ENCODE measurements at places on chromosomes 2 and 18.

DNA sequence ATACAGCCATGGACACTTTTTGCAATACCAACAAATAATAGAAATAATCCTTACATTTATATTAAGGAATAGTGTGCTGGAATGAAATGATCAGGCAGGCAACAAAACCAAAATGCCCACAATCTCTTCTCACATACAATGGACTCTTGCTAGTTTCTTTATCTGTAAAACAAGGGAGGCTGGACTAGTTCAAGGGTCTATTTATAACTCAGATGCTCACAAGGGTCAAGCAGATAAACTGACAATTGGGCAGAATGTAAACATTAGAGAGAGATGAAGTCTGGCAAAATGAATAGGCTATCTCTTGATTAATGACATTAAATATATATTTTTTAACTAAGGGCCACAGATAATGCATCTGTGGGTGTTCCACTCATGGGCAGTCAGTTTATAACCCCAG is 11.4 kb downstream of the PPIL3 start:
- H3K36me3 ChIP-seq = peaks cover 44% of the 10 kb centered on the region
- H3K4me3 ChIP-seq = no peak overlapping the region
- H3K27me3 ChIP-seq = no peaks in the 10 kb centered on the region
- H3K4me1 ChIP-seq = no peaks in the 10 kb centered on the region
- H3K27ac ChIP-seq = no peak overlapping the region

DNA sequence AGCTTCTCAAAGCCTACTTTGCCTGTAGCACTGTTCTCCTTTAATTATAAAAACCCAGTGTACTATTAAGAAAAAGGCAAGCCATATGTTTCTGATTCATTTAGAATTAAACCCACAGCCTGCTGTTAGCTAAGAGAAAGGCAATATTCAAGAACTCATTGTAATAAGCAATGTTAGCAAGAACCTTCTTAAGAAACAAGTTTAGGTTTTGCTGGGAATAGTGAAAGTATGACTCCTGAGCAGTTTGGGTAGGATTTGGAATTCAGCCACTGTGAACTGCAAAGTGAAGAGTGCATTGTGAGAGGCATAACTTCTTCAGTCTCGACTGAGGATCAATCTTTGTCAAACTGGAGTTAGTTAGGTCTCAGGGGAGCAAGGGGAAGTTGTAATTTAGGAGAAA is 206.5 kb upstream of the NT5C1B start:
- no peaks in the 10 kb centered on the region for H3K36me3 ChIP-seq
- H3K27ac ChIP-seq = no peak overlapping the region
- H3K27me3 ChIP-seq = no peaks in the 10 kb centered on the region
- H3K4me3 ChIP-seq = no peak overlapping the region
- H3K4me1 ChIP-seq = no peaks in the 10 kb centered on the region

- H3K27ac ChIP-seq = no peak overlapping the region
- H3K4me3 ChIP-seq = no peak overlapping the region
- no peaks in the 10 kb centered on the region for H3K27me3 ChIP-seq
- no peaks in the 10 kb centered on the region for H3K36me3 ChIP-seq
These were observed 6.1 kb upstream of the CCDC195 start for GRCh38 chr2:224722250-224722649.

GRCh38 chr2:11875481-11875880 is 129.0 kb downstream of the LPIN1 start:
- no peaks in the 10 kb centered on the region for H3K36me3 ChIP-seq
- H3K27ac ChIP-seq = no peak overlapping the region
- no peak for DNase-seq
- H3K4me3 ChIP-seq = no peak overlapping the region
- H3K4me1 ChIP-seq = peaks cover 3% of the 10 kb centered on the region
- no peaks in the 10 kb centered on the region for H3K27me3 ChIP-seq

GRCh38 chr2:51011254-51011653 is 20.7 kb downstream of the NRXN1 start:
- no peak for DNase-seq
- H3K27ac ChIP-seq = no peak overlapping the region
- no peak overlapping the region for H3K4me3 ChIP-seq
- peaks cover 2% of the 10 kb centered on the region for H3K4me1 ChIP-seq
- H3K36me3 ChIP-seq = no peaks in the 10 kb centered on the region

- no peak for DNase-seq
- no peaks in the 10 kb centered on the region for H3K36me3 ChIP-seq
- H3K27ac ChIP-seq = no peak overlapping the region
- no peaks in the 10 kb centered on the region for H3K4me1 ChIP-seq
- no peaks in the 10 kb centered on the region for H3K27me3 ChIP-seq
- H3K4me3 ChIP-seq = no peak overlapping the region
These were observed 175.7 kb downstream of the METTL4 start for GRCh38 chr18:2395427-2396161.

DNA sequence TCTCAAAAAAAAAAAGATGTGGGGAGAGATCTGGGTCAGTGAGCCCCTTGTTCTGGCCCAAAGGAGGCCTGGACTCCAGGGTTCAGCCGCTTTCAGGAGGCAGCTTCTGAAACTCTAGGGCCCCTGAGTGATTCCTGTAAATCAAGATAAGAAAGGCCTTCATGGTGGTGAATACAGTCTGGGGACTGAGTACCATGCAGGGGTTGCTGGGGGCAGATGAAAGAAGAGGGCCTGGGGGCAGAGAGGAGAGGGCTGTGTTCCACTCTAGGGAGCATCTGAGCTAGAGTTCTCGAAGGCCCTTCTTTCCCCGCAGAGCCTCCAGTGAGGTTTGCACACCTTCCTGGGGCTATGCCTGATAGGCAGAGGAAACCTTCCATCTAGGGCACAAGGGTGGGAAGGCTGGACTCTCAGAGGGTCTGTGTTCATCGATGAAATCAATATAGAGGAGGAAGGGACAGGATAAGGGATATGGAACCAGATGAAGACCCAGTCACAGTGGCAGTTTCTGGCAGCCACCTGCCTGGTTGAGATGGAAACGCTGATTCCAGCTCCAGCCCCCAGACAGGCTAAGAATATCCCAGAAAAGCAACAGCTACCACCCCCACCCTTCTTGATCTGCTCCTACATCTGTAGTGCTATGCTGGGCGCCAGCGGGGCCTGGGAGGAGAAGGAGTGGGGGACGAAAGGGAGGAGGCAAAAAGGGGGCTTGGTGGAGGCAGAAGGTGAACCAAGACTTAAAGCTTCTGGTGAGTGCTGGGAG is 4.7 kb upstream of the CDK5R2 start:
- H3K27me3 ChIP-seq = no peaks in the 10 kb centered on the region
- no peaks in the 10 kb centered on the region for H3K4me1 ChIP-seq
- no peaks in the 10 kb centered on the region for H3K36me3 ChIP-seq
- DNase-seq = no peak
- no peak overlapping the region for H3K4me3 ChIP-seq

- H3K4me1 ChIP-seq = no peaks in the 10 kb centered on the region
- no peak overlapping the region for H3K27ac ChIP-seq
- no peak overlapping the region for H3K4me3 ChIP-seq
- no peak for DNase-seq
- H3K27me3 ChIP-seq = no peaks in the 10 kb centered on the region
These were observed 14.3 kb upstream of the D2HGDH start for GRCh38 chr2:241720099-241720498.

DNA sequence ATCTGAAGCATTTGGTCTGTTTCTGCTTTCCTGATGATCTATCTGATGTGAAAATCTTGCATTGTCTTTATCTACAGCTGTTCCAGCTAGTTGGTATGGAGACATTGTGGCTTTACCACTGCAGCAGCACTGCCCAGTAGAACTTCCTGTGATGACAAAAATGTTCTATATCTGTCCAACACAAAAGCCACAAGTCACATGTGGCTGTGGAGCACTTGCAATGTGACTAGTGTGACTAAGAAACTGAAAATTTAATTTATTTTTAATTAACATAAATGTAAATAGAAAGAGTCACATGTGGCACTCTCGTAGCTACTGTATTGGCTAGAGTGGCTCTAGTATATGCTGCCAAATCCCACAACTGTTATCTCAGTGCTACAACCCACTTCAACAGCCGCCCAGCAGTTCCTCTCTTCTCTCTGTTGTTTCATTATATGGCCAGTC is 425.7 kb downstream of the SETBP1 start:
- H3K27ac ChIP-seq = no peak overlapping the region
- H3K4me3 ChIP-seq = no peak overlapping the region
- no peaks in the 10 kb centered on the region for H3K27me3 ChIP-seq
- H3K36me3 ChIP-seq = no peaks in the 10 kb centered on the region

DNA sequence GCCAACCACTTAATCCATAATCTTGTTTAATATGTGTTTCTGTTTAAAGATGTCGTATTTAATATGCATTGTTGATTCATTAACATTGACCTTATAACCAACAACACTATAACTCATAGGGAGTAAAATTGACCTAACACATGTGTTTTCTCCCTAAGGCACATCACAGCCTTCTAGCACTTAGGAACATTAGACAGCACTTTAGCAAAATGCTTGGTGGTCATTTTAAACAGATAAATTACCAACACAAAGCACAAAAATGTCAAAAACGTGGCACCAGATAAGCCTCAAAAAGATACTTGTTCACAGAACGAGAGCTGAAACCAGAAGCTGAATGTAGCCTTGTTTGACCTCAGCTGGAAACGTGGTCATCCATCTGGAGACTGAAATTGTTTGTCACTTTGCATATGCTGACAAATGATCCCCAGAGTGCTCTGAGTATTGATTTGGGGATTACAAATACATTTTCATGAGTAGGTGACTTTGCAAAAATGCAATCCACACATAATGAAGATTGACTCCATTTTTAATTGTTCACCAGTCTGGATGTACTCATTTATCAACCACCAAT is 139.2 kb downstream of the CCDC102B start:
- H3K4me3 ChIP-seq = no peak overlapping the region
- DNase-seq = no peak
- H3K27me3 ChIP-seq = no peaks in the 10 kb centered on the region
- H3K36me3 ChIP-seq = no peaks in the 10 kb centered on the region
- peaks cover 5% of the 10 kb centered on the region for H3K4me1 ChIP-seq

- H3K36me3 ChIP-seq = no peaks in the 10 kb centered on the region
- no peak overlapping the region for H3K4me3 ChIP-seq
- no peak overlapping the region for H3K27ac ChIP-seq
- DNase-seq = no peak
- no peaks in the 10 kb centered on the region for H3K4me1 ChIP-seq
These were observed 316.0 kb downstream of the KIAA1328 start for GRCh38 chr18:37144921-37145320.

DNA sequence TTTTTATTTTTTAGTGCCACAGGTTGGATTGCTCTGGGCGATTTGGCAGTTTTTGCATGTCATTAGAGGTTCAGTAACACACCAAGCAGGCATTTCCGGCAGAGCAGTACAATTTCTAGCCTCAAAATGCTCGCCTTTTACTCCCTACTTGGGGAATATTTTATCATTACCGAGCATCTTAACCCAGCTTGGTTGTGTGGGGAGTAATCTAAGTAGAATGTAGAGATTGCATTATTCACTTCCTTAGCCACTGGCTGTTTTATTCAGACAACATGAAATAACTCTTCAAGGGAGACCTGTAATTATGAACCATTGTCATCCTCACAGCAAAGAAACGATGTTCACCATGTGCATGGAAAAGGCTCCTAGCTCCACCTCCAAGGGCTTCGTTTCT is 13.1 kb downstream of the GRP start:
- H3K4me1 ChIP-seq = no peaks in the 10 kb centered on the region
- H3K27ac ChIP-seq = no peak overlapping the region
- no peaks in the 10 kb centered on the region for H3K36me3 ChIP-seq
- H3K27me3 ChIP-seq = no peaks in the 10 kb centered on the region
- no peak for DNase-seq

GRCh38 chr2:105129722-105130232 is 91.9 kb downstream of the MRPS9 start:
- no peak overlapping the region for H3K27ac ChIP-seq
- H3K4me1 ChIP-seq = no peaks in the 10 kb centered on the region
- H3K4me3 ChIP-seq = no peak overlapping the region
- no peak for DNase-seq
- H3K27me3 ChIP-seq = no peaks in the 10 kb centered on the region

- peaks cover 6% of the 10 kb centered on the region for H3K4me1 ChIP-seq
- H3K36me3 ChIP-seq = no peaks in the 10 kb centered on the region
- no peak within 1 kb of the TSS for H3K27ac ChIP-seq
These were observed at the start of gene FRZB for GRCh38 chr2:182866461-182867406. Gene FRZB, minus strand, starts transcription at chr2:182866637. Its CDS starts 85 bp downstream, at chr2:182866552.

- H3K4me1 ChIP-seq = no peaks in the 10 kb centered on the region
- H3K27me3 ChIP-seq = no peaks in the 10 kb centered on the region
- H3K4me3 ChIP-seq = no peak overlapping the region
- no peaks in the 10 kb centered on the region for H3K36me3 ChIP-seq
- no peak overlapping the region for H3K27ac ChIP-seq
These were observed 23.5 kb downstream of the COMMD1 start for GRCh38 chr2:61928826-61929461.

GRCh38 chr2:240624950-240625621 is at the start of gene GPR35:
Gene GPR35, plus strand, starts transcription at chr2:240625480. Its CDS starts 4,473 bp downstream, at chr2:240629953.
- no peak for DNase-seq
- H3K27me3 ChIP-seq = no peaks in the 10 kb centered on the region
- no peaks in the 10 kb centered on the region for H3K36me3 ChIP-seq
- H3K4me1 ChIP-seq = peaks cover 2% of the 10 kb centered on the region

- H3K27ac ChIP-seq = no peak overlapping the region
- H3K4me1 ChIP-seq = no peaks in the 10 kb centered on the region
- H3K27me3 ChIP-seq = no peaks in the 10 kb centered on the region
These were observed 429.4 kb downstream of the MBD2 start for GRCh38 chr18:53795061-53795460.

Measured in liver (tissue), 10 donors.